ENCODE measurements at places on chromosomes 4 and X.
A peak's percentile ranks its signal among the peaks of the same experiment; 100 is the strongest.

DNA sequence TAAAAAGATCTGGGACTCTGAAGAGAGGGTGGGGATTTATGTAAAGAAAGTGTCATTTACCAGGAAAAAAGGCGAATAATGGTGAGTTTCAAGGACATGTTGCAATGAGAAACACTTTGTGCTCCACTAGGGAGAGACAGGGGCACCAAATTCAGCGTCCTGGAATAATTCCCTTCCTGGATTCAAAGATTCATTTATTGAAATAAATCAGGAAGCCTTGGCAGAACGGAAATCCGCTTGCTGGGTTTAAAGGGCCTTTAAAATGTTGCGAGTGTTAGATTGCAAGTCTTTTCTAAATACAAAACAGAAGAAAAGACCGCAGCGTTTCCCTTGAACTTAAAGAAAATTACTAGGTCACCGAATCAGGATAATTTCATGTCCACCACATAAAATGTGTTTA lies 3.8 kb upstream of the ZIC3 start:
- DNase-seq: no peak

DNA sequence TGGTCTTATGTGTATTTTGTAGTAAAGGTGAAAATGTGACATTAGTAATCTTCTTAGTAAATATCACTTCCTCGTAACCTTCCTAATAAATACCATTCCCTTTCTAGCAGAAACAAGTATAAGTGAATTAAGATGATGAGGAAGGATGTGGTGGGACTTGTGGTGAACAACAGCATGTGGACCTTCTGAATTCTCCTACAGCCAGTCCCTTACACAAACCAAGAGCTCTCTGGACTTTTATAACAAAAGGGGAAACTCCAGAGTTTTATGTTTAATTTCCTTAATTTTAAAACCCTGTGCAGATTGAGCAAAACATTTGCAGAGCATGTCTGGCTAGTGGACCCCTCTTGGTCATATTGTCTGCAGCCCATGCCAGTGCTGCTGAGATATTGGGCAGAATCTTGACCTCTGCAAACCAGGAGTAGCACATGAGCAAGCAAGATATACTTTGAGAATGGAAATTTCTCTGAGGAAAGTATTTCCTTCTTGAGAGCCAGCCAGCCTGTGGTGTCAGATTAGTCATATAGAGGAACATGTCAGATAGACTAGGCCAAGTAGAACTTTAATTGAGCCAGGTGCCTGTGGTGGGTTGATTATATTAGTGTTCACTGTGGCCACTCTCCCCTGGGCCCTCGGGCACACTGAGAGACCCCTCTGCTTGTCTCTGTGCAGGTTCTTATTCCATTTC lies 328.2 kb downstream of the DKK2 start:
- DNase-seq: no peak

DNA sequence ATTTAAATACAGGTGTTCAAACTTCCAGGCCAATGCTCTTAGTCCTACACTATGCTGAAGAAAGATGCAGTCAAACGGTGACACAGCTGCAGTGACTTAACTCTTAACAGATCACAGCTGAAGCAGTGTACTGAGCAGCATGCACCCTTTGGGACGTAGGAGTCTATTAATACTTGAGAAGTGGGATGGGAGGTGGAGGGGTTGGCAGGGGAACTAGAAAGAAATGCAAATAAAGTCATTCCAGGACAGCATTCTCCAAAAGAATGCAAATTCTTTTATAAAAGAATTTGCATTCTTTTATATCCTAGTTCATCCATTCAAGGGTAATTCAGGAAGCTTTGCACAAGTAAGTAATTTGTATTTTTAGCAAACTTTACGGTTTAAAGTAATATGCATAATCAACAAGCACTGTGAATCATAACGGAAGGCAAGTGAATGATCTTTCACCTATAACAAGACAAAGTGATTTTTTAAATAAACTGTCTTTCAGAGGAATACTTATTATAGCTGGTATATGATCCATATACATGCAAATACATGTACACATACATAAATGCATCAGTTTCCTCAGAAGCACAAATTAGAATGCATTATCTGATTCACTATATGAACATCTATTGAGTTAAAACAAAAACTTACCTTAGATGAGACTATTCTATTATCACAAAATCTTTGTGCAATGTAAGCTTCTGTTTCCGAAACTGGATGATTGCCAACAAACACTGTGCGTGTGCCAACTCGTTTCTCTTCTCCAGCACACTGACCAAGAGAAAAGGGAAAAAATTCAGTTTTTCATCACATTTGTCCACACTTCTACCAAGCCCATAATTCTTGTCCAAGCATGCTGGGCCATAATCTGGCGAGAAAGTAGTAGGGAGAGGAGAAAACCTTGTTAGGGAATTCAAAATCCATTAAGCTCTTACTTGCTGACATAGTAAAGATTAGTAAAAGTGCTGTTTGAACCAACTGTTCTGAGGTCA lies 106.5 kb downstream of the ATP11C start:
- no peak for DNase-seq

GRCh38 chr4:13527981-13528820 lies 16.1 kb downstream of the NKX3-2 start:
- no peak for DNase-seq

GRCh38 chrX:18668071-18668835 lies 3.7 kb downstream of the RS1 start:
- no peak for DNase-seq

GRCh38 chr4:135290136-135290535 lies 1088.5 kb upstream of the PABPC4L start:
- DNase-seq: no peak

DNA sequence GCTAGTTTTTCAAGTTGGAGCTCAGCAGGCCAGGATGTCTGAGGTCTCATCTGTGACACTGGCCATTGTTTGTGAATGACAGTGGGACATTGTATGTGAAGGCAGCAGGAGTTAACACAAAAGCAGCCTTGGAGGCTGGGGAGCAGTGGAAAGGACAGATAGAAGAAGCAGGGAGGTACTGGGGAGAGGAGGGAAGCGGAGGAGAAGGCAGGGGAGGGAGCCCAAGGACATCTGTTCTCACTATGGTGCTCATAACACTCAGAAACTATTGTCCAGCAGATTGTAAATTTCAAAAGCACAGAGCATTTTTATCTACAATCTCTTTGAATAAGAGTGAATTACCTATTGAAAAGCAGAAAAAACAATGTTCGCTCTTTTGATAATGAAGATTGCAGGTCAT lies 253.6 kb upstream of the DIPK2B start:
- DNase-seq: no peak

- DNase-seq: no peak
These were observed 4.6 kb upstream of the DCAF12L2 start for GRCh38 chrX:126170720-126171119.

GRCh38 chr4:123359449-123360315 lies 36.9 kb upstream of the SPRY1 start:
- DNase-seq: no peak

- no peak for DNase-seq
These were observed 57.7 kb upstream of the VEGFC start for GRCh38 chr4:176850436-176850835.

- no peak for DNase-seq
These were observed 38.3 kb downstream of the ARHGEF9 start for GRCh38 chrX:63746715-63747114.

DNA sequence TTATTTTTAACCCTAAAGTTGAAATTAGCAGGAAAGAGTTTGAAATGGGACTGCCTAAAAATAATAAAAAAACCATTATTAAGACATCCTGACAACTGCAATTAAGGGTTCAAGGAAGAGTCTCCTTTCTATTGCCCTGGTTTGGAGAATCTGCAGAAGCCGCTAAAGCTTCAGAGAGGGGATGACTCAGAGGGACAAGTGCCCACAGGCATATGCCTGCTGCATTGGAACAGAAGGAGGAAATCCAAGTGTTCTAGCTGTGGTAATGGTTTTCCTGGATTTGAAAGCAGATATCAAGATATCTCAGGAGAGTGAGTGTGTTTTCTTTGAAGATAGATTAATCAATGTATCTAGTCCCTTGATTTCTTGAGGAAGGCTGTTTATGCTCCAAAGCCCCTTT lies 235.1 kb upstream of the TAPT1 start:
- no peak for DNase-seq

DNA sequence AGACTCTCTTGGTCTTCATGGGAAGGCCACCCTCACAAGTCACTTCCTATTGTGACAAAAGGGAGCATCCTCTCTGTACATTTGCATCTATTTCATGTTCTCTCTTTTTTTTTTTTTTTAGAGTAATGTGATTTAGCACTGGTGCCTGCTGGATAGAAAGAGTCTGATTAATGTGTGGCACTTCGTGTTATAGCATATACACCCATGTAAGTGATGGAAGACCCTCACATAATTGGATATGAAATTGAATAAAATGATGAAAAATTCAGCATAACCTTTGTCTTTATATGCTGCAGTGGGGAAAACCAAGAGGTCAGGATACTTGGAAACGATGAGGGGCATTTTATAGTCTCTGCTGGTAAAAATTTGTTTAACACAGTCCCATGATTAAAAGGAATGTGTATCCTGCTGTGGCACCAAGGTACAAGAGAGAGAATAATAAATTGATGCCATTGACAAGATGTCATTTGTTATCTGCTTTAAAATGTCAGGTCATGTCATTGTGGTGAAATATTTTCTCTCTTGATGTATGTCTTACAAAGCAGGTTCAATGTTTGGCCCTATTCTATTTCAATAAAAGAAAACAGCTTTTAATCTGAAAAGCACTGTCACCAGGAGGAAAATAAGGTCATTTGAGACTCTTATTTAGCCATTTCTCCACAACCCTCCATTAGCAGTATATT lies 1115.4 kb downstream of the STPG2 start:
- DNase-seq: no peak

GRCh38 chr4:173547889-173548288 lies 17.9 kb upstream of the HAND2 start:
- DNase-seq: no peak

- DNase-seq: no peak
These were observed 99.8 kb downstream of the PJA1 start for GRCh38 chrX:69065451-69065850.

- DNase-seq: no peak
These were observed 3.9 kb downstream of the TMEM33 start for GRCh38 chr4:41939016-41939626.

- no peak for DNase-seq
These were observed 67.9 kb upstream of the STK26 start for GRCh38 chrX:131955099-131955777.

DNA sequence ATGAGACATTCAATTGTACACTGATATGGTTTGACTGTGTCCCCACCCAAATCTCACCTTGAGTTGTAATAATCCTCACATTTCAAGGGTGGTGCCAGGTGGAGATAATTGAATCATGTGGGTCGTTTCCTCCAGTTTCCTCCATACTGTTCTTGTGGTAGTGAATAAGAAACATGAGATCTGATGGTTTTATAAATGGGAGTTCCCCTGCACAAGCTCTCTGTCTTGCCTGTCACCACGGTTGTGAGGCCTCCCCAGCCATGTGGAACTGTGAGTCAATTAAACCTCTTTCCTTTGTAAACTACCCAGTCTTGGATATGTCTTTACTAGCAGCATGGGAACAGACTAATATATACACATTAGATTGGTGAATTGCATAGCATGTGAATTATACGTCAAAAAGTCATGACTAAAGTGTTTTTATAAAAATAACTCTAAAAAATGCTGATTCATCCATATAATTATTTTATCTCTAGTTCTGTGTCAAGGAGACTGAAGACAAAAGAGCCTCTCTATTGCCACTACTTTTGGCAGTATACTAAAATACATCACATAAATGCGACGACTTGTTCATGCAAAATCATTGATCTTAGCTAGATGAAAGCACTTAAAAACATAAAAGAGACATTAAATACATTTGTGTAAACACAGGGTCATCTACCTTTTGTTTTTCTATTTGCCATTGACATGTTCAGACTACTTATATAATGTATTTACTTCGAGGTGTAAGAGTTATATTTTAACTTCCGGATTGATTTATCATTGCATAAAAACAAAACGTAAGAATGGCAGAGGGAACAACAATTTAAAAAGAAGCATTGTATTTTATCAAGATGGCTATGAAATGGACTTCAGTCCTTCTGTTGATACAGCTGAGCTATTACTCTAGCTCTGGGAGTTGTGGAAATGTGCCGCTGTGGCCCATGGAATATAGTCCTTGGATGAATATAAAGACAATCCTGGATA lies 50.1 kb downstream of the YTHDC1 start:
- DNase-seq: no peak

DNA sequence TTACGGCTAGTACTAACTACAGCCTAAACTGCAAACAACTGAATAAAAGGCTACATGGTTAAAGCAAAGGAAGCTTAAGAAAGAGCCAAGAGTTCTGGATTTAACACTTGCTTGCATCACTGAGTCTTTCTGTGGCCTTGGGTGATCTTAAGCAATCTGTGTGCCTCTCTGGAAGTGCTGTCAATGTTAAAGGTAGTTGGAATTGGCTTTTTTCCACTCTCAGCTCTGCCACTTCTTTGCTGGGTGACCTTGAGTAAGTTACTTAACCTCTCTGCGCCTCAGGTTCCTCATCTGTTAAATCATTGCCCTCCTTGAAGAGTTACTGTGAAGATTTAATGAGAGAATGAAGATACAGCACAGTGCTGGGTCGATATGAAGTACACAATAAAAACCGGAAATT lies 15.7 kb downstream of the SLC2A9 start:
- no peak for DNase-seq

DNA sequence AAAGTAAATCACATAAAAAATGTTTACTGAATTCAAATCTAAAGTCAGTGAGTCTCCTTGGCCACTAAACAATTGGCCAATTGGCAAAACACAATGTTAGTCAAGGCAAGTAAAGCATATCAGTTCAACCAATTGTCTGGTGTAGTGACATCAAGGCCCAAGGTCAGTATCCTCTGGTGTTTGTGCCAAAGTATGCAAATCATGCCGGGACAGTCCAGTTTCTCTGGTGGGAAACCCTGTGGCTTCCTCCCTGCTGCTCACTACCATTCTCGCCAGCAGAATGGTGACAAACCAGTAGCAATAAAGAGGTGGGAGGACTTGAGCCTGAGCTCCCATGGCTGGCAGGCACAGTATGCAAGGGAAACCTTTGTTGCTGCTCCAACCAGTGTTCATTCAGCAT lies 314.9 kb upstream of the FGF13 start:
- no peak for DNase-seq

GRCh38 chrX:150460063-150460462 lies 96.9 kb downstream of the MAMLD1 start:
- no peak for DNase-seq

DNA sequence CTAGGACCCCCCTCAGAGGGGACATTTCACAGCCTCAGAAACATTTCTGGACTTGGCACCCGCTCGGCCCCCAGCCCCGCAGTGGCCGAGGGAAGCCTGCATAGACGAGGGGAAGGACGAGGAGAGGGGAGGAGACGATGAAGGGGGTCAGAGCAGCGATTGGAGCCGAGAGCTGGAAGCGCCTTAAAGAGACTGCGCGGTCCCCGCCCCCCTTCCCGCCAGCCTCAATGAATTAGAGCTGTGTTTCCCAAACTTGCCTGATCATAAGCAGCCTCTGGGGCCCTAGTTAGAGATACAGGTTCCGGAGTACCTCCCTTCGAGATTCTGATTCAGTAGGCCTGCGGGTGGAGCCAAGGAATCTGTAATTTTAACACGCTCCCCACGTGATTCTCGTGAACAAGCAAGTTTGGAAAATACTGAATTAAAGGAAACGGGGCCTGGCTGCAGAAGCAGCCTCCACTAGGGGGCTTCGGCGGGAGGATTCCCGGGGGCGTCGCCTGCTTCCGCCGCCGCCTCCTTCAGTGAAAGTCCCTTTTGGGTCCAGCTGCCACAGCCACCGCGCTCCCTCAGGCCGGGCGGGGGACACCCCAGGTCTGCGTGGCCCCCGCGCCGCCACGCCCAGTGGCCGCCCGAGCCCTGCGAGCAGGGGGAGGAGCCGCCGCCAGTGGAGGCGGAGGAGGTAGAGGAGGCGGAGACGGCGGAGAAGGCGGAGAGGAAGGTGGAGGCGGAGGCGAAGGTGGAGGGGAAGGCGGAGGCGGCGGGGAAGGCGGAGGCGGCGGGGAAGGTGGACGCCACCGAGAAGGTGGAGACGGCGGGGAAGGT lies at the start of gene USP27X:
Gene USP27X, plus strand, starts transcription at position 651 of the 822 bp plus-strand sequence. CDS start 824 bp downstream, outside the sequence.
- DNase-seq: peak; percentile 63

Data from stimulated activated CD4-positive, alpha-beta T cell treated with anti-CD3 and anti-CD28 coated beads, Interleukin-4, amount 100 ng/mL, for 24 hours (primary cell).